Left ventricle myocardium inferior (tissue), 1 donor: ENCODE measurements at places on chromosomes 12 and 14. TPM values are rescaled to one million over a fixed set of nuclear protein-coding genes. Genes with fewer than 3 reads are reported as not detected.
A peak's percentile ranks its signal among the peaks of the same experiment; 100 is the strongest.

ETFBKMT gene
- total RNA-seq: 6.6 TPM

DNA sequence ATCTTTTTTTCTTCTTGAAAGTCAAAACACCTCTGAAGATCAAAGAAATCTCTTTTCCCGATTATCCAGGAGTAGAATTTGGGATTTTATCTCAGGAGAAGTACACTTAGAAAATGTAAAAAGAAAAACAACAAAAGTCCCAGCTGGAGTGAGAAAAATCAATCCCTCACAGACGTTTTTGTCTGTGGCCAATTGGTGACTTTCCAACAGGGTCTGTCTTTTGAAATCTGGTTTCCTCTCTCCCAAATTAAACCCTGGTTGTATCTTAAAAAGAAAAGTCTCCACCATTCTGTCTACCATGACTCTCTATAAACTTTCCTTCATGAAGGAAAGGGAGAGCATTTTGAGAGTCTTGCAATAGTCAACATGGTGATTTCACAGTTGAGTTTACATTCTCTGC lies 88.1 kb downstream of the DACT1 start:
- no peak overlapping the region for H3K27ac ChIP-seq
- no peaks in the 10 kb centered on the region for H3K36me3 ChIP-seq
- H3K4me3 ChIP-seq: no peak overlapping the region
- DNase-seq: no peak
- no peaks in the 10 kb centered on the region for H3K27me3 ChIP-seq

DNA sequence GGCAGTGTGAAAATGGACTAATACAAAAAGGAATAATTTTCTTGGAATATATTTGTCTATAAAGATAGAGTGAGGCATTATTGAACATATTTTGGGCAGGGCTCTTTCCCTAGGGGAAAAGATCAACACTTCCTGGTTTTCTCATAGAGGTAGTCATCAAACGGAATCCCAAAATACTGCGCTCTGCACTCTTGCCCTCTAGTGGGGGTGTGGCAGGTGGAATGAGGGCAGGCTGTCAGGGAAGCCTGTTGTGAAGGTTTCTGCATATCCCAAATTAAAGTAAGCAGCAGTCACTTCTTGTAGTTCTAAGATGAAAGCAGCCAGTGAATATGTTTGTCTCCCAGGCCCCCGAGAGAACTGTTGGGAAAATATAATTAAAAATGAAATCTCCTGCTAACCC lies 666.8 kb upstream of the TMEM132C start:
- DNase-seq: no peak
- no peak overlapping the region for H3K27ac ChIP-seq
- H3K4me3 ChIP-seq: no peak overlapping the region
- peaks cover 16% of the 10 kb centered on the region for H3K27me3 ChIP-seq

- H3K27ac ChIP-seq: peak overlapping the region; percentile 99
- H3K36me3 ChIP-seq: no peaks in the 10 kb centered on the region
- no peak for DNase-seq
Measured at GRCh38 chr14:68816943-68817430, 24.1 kb upstream of the ZFP36L1 start.

GRCh38 chr12:52127683-52128450 lies 48.4 kb downstream of the SMIM41 start:
- no peak overlapping the region for H3K4me3 ChIP-seq
- H3K27ac ChIP-seq: peak overlapping the region; percentile 91
- no peaks in the 10 kb centered on the region for H3K36me3 ChIP-seq
- H3K4me1 ChIP-seq: peaks cover 37% of the 10 kb centered on the region
- peak; percentile 4 for DNase-seq

DNA sequence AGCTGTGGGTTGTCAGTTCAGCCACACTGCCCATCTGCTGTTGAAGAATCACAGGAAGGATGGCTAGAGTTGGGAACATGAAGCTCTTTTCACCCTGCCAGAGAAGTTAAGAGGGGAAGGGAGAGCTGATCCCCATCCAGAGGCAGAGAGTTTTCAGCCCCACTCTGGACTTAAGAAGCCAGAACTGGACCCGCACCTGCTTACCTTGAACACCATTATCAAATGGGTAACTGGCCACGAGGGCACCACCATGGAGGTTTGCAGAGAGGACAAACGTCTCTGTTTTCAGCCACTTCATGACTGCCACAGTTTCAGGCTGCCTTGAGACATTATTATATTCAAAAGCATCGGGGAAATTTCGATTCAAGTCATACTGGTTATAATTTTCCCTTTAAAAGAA lies 62.0 kb downstream of the MDM2 start:
- DNase-seq: no peak
- H3K36me3 ChIP-seq: peaks cover 9% of the 10 kb centered on the region
- H3K27ac ChIP-seq: no peak overlapping the region

GRCh38 chr14:36510078-36510799 lies 9.8 kb downstream of the NKX2-1 start:
- no peak overlapping the region for H3K4me3 ChIP-seq
- no peak for DNase-seq
- peaks cover 8% of the 10 kb centered on the region for H3K4me1 ChIP-seq
- H3K36me3 ChIP-seq: no peaks in the 10 kb centered on the region

- peaks cover 35% of the 10 kb centered on the region for H3K4me1 ChIP-seq
- H3K36me3 ChIP-seq: peaks cover 38% of the 10 kb centered on the region
- H3K27me3 ChIP-seq: no peaks in the 10 kb centered on the region
- H3K4me3 ChIP-seq: peak overlapping the region; percentile 95
Measured at GRCh38 chr12:95859947-95860850, 1.4 kb downstream of the SNRPF start.

DNA sequence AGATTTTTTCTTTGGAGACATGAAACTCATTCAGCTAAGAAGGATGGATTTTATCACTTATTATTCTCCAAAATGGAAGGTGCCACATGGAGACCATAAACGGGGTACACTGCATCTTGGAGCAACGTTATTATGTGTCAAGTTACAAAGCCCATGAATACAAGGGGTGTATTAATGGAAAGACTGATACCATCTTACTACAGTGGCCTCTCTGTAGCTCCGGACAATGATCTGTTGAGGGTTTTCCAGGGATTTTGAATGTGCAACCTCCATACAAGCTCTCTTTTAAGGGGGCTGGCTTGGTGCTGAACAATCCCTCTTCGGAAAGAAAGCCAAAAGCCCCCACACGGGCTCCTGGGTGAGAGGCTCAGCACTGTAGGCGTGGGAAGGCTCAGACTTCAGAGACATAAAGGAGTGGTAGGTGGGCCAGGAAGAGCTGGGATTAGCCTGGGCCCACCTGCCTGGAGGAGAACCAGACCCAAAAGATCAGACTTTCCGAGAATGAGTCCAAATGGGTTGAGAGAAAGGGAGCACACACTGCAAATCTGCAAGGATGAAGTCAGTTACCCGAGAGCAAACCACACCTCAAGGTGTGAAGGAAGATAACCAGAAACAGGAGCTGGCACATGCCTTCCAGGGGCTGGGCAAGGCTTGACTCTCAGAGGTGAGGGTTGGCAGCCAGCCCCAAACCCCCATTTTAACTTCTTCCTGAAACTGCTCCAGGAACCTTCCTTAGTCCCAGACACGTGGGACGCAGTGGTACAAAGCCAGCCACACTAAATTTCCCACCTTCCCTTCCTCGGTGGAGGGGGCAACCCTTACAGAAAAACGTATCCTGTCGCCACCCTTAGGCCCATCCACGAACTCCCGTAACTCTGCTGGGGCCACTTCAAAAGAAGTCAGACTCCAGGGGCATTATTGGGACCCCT lies 1.5 kb downstream of the VPS37B start:
- peaks cover 68% of the 10 kb centered on the region for H3K4me1 ChIP-seq
- peak overlapping the region; percentile 78 for H3K4me3 ChIP-seq
- no peaks in the 10 kb centered on the region for H3K36me3 ChIP-seq
- no peak for DNase-seq
- no peaks in the 10 kb centered on the region for H3K27me3 ChIP-seq

GRCh38 chr12:117036046-117036445 lies 63.2 kb downstream of the TESC start:
- DNase-seq: peak; percentile 65
- H3K4me3 ChIP-seq: no peak overlapping the region
- H3K4me1 ChIP-seq: peaks cover 44% of the 10 kb centered on the region

- H3K4me1 ChIP-seq: no peaks in the 10 kb centered on the region
- peaks cover 89% of the 10 kb centered on the region for H3K36me3 ChIP-seq
- DNase-seq: no peak
- no peaks in the 10 kb centered on the region for H3K27me3 ChIP-seq
- H3K4me3 ChIP-seq: no peak overlapping the region
Measured at GRCh38 chr12:112226768-112227167, 101.4 kb downstream of the TRAFD1 start.

- peak overlapping the region; percentile 77 for H3K27ac ChIP-seq
- no peaks in the 10 kb centered on the region for H3K27me3 ChIP-seq
- peaks cover 27% of the 10 kb centered on the region for H3K4me1 ChIP-seq
Measured at GRCh38 chr12:116675339-116676107, 62.3 kb downstream of the SPRING1 start.

DNA sequence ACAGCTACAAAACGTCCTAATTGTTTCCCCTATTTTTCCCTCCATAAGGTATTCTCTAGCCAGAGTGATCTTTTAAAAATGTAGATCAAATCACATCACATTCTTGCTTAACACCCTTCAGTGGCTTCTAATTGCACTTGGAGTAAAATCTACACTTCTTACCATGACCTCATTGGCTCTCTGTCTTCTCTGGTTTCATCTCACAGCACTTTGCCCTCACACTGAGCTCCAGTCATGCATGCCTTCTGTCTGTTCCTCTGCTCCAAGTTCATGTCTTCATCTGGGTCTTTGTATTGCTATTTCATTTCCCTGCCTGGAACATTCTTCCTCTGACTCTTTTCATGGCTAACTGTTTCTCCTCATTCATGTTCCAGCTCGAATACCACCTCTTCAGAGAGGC lies 220.4 kb upstream of the GARIN6 start:
- DNase-seq: no peak
- H3K4me3 ChIP-seq: no peak overlapping the region
- no peaks in the 10 kb centered on the region for H3K27me3 ChIP-seq
- no peak overlapping the region for H3K27ac ChIP-seq
